ENCODE measurements at places on chromosomes 3 and 15.

DNA sequence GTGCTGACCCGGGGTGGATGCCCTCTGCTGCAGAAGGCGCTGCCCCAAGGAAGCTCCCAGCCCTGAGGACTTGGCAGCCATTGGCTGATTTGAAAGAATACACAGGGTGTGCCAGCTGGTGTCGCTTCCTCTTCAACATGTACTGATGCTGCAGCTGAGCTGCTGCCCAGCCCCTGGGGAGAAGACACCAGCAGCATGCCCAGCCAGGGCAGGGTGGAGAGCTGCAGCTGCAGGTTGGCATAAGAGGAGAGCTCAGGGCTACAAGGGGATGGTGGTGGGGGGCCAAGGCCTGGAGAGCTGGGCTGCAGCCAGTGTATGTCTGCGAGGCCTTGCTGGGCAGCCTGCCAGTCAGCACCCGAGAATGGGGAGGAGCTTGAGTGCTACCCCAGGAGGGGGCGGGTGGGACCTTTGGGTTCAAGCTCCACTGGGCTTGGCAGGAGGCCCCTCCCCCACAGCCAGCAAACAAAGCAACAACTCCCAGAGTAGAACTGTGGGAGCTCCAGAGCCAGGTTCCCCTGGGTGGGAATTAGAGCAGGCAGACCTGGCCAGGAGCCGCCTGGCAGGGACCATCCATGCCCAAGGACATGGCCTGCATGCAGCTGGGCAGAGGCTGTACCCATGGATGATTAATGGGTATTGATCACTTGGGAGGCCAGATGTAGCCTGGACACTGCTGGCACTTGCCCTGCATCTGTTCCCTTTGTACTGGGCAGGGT lies 9.2 kb upstream of the SEMA4B start:
- DNase-seq = no peak

- peak; percentile 52 for DNase-seq
Observed at GRCh38 chr3:42192334-42193200, 73.4 kb downstream of the CCK start.

DNA sequence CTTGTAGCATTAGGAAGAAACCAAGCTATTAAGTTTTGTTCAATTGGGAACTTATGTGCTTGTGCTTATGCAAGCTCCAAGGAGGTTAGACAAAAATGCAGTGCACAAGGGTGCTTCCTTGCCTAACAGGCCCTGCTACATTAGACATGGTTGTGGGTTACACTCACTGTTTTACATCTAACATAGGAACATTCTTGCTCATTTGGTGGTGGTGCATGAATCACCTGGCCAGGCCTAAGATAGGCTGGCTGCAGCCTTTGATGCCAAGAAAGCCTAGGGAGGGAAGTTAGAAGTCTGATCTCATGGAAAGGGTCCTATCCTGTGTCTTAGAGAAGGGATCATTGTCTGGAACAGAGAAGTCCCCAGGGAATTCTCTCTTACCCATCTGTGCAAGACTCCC lies 43.5 kb downstream of the CA12 start:
- no peak for DNase-seq

GRCh38 chr3:47243419-47244147 lies 39.0 kb downstream of the KIF9 start:
- DNase-seq = no peak

- no peak for DNase-seq
Observed at GRCh38 chr3:46221938-46222337, 13.8 kb upstream of the CCR1 start.

GRCh38 chr15:61256231-61256630 lies 27.1 kb upstream of the RORA start:
- no peak for DNase-seq

DNA sequence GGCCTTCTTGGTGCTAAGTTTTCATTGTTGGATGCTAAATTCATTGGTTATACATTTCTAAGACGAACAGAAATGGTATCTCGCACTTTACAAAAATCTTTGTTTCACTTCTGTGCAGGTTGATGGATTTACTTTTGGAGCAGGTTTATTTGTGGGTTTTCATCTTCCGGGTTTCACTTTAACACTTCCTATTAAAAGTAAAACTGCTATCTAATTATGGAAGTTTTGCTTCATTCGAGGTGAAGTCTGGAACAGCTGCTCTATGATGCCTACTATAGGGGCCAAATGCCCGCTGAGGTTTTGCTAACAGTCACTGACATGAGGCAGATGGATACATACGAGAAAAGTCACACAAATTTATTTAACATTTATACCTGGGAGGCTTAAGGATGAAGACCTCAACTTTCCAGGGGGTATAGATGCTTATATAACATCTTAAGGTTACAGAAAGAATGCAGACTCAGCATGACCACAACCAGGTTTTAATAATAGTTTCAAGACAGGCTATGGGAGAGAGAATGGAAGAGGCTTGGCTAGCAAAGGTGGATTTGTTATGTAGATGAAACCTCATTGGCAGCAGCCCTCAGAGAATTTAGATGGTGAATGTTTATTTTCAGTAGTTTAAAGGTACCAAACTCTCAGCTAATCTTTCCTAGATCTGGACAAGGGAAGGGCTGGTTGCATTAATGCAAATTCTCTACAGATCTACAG lies 54.2 kb downstream of the OSTN start:
- no peak for DNase-seq

DNA sequence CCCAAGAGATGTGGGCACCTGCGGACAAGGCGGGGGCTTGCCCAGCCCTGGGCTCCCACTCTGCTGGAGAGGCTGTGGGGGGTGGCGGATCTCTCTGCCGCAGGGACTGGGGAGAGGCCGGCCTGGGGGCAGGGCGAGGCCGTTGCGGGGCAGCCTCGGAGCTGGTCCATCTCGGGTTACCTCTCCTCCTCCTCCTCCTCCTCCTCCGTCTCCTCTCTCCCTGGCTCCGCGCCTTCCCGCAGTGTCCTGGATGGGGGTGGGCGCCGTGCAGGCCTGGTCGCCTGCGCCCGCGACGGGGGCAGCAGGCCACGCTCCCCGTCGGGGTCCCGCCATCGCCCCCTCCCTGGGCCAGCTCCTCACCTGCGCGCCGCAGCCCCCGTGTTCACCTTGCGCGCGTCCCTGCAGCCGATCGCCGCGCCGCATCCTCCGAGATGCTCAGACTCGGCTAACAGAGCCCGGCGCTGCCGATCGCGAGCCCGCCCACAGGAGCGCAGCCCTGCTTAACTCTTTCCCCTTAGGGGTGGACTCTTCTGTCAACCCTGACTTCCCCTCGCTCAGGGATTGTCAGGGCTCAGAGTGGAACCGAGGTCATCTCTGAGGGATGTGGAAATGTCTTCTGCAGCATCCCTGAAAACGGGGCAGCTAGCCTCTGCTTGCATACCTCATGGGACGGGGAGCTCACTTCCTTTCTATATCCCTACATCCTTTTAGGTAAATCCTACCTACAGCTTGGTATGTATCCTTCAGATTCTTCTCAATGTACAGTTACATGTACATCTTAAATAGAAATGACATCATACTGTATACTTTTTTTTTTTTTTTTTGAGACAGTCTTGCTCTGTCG lies at the start of gene PRRT3:
Gene PRRT3 (minus strand): TSS at position 447 of the 844 bp plus-strand sequence. CDS start 2,293 bp downstream, outside the sequence.
- DNase-seq = peak; percentile 29

DNA sequence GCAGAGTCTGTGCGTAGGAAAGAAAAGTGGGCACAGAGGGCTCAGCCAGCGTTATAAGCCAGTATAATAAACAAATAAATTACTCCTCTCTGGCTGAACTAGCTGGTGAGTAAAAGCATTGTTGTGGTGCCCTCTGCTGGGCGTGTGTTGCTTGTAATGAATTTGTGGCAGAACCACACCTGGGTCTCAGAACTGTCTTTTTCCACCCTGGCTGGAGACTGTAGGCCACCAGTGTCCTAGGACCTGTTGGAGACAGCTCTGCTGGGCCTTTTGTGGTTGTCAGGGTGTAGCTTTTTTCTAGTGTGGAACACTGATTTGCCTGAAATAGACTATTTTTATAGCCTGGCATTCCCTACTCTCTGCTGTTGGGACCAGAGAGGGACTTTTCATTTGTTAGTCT lies 130.5 kb upstream of the EIF1B start:
- peak; percentile 77 for DNase-seq

DNA sequence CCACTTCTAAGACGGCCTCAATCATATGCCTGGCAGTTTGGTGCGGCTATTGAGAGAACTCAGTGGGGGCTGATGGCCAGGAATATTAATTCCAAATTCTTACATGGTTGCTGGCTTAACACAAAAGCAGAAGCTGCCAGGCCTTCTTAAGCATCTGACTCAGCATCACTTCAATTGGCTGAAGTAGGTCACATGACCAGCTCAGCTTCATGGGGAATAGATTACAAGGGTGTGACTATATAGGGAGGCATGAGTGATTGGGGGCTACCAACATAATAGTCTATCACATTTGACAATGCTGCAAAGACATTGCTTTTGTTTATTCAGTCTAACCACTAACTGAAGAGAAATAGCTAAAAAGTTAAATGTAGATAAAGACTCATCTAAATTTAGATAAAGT lies 101.6 kb upstream of the ANKRD28 start:
- peak; percentile 69 for DNase-seq

DNA sequence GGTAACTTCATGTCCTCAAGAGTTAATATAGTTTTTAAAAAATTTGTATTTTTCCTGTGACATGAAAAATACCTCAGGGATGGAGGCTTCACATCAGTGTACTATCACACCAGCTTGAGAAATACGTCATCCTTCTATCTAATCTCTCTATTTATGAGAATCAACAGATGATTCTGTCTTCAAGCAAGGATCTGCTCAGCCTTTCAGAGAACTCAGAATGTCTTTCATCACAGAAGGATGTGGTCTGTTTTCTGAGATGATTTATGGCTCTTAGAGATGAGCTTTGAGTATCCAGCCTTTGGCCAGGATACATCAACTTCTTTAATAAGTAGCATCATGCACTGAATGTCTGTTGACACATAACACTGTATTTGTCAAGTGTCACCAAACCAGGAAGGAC lies 193.9 kb downstream of the DTWD1 start:
- no peak for DNase-seq

DNA sequence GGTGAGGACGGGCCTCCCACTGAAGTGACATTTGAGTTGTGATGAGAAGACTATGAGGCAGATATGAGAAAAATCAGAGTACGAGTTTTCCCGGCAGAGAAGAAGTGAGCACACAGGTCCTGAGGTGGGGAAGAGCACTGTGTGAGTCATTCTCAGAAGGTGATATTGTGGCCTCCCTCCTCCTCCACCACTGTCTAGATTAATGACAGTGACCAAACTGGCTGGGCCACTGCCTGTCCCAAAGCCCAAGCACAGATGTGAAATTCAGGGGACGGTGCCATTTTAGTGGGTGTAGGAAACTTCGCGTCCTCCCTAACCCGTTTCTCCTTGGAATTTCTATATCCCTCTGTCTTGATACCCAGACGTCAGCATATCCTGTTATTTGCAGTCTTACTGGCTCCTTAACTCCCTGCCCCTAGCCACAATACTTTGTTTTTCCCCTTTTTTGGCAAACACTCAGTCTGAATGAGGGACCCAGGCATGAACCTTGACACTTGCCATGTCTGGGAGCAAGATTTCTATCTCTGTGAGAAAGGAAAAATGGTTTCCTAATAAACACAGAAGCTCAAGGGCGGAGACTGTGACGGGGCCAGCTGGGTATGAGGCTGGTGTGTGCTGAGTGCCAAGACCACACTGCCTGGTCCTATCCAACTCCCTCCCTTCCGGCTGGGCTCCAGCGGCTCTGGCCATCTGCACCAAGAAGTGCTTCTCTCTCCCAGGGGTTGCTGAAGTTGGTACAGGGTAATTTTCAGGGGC lies 15.2 kb downstream of the PRICKLE2 start:
- no peak for DNase-seq

- peak; percentile 67 for DNase-seq
Observed at GRCh38 chr15:60396958-60397771, 621 bp downstream of the ANXA2 start.

DNA sequence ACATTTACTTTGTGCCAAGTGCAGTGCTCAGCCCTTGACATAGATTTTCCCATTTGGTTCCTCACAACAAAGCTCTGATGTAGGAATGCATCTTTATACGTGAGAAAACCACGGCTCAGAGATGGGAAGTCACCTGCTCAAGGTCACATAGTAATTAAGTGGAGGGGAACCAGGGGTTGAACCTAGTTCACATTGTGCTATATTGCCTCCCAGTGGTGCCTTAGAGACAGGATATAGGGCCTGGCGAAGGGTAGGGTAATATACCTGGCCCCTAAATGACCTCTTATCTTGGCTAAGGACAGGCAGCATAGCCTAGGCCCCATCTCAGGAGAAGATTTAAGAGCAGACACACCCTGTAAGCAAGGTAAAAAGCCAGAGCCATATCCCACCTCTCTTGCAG lies 71.5 kb downstream of the FOXP1 start:
- no peak for DNase-seq

DNA sequence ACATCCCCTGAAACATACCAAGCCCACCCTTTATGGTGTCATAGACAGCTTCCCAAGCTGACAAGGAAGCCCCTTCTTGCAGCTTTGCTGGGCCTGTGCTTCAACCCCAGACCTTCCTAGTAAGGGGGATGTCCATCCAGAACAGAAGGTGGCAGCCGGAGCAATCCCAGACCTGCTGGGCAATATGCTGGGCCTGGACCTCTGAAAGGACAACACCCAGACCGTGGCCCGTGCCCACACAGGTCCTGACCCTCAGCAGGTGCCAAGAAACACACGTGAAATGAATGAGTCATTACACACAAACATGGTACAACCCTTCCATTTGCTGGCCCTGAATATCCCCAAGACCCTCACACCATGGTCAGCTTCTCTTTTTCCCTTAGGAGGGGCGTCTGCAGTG lies 19.8 kb upstream of the VILL start:
- DNase-seq = no peak

DNA sequence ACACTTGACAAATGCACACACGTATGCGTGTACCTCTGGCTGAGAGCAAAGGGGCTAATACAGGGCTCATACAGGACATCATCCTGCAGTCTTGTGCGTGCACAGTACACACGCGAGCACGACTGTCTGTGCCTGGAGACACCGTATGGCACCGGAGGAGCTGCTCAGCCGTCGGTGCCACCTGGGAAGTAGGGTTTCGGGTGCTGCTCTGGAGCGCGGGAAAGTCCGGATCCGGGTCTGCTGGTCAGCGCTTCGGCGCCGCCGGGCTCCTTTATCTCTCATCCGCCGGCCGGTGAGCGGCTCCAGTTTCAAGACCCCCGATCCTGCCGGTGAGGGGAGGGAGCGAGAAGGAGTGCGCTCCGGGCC lies 9.3 kb downstream of the FOXL2 start:
- no peak for DNase-seq

DNA sequence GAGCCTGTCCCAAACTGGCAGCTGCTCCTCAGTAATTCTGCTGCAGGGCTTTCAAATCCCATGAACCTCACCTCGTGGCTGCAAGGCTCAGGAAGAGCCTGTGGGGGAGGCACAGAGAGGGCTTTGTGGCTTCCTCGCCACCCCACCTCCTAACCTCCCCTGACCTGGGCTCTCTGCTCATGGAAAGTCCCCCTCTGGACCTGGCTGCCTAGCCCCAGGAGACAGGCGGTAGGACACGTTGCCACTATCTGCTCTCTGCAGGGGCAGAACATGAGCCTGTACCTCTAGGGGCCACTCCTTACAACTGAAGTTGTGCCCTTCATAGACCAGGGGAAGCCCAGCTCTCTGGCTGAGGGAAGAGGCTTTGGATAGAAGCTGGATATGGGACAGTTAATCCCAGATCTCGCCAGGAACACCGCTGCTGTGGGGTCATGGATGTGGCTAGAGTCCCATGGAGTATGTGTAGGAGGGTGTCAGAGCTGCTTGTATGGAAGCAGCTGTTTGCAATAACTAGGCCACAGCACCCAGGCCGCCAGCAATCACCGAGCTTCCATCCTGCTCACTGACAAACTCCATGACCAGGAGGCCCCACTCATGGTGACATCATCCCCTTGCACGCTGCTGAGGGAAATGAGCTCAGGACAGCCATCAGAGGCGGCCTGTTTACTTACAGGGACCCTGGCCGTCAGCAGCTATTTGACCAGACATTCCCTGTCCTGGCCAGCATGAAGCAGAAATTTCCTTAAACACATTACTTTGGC lies 34.0 kb upstream of the CILP start:
- DNase-seq = peak; percentile 47

GRCh38 chr15:80152896-80153876 lies at the start of gene FAH:
Gene FAH (plus strand): TSS chr15:80152999. CDS start chr15:80153055, 56 bp downstream.
- peak; percentile 23 for DNase-seq
